Uterus (tissue), 4 donors: ENCODE measurements at places on chromosomes 12 and 14. TPM values are rescaled to one million over a fixed set of nuclear protein-coding genes. Genes with fewer than 3 reads are reported as not detected.

DNA sequence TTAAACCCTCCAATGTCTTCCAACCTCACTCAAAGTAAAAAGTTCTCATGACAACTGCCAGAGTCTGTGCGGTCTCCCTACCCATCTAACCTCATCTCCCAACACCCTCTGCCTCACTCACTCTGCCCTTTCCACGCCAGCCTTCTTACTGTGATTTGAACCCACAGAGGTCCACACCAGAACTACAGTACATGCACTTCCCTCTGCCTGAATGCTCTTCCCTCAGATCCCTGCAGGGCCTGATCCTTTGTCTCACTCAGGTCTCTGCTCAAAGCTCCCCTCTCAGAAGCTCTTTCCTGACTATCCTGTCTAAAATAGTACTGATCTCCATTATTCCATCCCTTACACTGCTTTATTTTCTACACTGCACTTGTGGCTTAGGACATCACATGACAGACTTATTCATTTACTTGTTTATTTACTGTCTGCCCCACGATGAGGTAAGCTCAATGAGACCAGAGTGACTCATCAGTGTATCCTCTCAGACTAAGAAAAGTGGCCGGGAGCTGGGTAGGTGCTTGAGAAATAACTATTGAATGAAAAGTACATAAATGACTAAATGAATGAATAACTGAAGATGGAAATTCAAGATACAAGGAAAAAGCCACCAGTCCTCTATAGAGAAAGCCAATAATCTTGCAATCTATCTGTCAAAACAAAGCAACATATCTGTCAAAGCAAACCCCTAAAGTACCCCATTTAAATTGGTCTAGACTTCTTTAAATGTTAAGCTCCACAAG lies 17.1 kb downstream of the POMT2 start:
- peak overlapping the region; percentile 35 for H3K27ac ChIP-seq
- H3K27me3 ChIP-seq, result no peaks in the 10 kb centered on the region
- H3K4me1 ChIP-seq, result no peaks in the 10 kb centered on the region

TCL1B gene
- not detected for total RNA-seq

PDZRN4 gene
- 8.5 TPM for total RNA-seq

ARMH4 gene
- total RNA-seq, result 11.5 TPM

DNA sequence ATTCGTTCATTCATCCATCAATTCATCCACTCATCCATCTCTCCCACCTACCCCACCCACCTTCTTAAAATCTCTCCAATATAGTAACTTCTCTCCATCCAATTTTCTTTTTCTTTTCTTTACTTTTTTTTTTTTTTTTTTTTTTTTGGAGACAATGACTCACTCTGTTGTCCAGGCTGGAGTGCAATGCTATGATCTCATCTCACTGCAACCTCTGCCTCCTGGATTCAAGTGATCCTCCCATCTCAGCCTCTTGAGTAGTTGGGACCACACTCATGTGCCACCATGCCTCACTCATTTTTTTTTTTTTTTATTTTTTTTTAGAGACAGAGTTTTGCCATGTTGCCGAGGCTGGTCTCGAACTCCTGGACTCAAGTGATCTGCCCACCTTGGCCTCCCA lies 118.4 kb downstream of the SUDS3 start:
- no peak overlapping the region for H3K27ac ChIP-seq
- DNase-seq, result no peak
- H3K36me3 ChIP-seq, result no peaks in the 10 kb centered on the region
- no peak overlapping the region for H3K4me3 ChIP-seq
- H3K4me1 ChIP-seq, result no peaks in the 10 kb centered on the region
- no peaks in the 10 kb centered on the region for H3K27me3 ChIP-seq

DNA sequence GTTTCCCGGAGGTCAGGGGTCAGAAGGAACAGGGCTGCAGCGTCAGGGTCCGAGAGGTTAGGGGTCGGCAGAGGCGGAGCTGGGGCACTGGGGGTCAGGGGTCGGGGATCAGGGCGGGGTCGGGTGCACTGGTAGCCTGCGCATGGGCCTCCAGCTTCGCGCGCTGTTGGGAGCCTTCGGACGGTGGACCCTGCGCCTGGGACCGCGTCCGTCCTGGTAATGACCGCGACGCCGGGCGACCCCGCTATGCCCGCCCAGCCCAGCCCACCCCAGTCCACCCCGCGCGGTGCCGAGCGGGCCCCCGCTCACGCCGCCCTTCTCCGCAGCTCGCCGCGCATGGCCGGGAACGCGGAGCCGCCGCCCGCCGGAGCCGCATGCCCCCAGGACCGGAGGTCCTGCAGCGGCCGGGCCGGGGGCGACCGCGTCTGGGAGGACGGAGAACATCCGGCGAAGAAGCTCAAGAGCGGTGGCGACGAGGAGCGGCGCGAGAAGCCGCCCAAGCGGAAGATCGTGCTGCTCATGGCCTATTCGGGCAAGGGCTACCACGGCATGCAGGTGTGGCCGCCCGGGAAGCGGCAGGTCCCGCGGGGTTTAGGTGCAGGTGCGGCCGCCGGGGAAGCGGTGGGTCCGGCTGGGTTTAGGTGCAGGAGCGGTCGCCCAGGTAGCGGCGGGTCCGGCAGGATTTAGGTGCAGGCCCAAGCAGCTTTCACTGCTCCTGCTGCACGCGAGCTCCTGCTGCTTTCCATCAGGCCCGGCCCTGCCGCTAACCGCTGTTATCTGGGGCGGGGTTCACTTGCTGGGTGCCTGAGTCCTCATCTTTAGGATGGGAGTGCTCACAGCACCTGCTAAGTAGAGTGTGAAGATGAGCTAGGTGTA lies 743 bp downstream of the PUS1 start:
- H3K27me3 ChIP-seq, result no peaks in the 10 kb centered on the region
- peak overlapping the region; percentile 96 for H3K4me3 ChIP-seq
- H3K4me1 ChIP-seq, result no peaks in the 10 kb centered on the region
- peak overlapping the region; percentile 33 for H3K27ac ChIP-seq
- no peak for DNase-seq

DNA sequence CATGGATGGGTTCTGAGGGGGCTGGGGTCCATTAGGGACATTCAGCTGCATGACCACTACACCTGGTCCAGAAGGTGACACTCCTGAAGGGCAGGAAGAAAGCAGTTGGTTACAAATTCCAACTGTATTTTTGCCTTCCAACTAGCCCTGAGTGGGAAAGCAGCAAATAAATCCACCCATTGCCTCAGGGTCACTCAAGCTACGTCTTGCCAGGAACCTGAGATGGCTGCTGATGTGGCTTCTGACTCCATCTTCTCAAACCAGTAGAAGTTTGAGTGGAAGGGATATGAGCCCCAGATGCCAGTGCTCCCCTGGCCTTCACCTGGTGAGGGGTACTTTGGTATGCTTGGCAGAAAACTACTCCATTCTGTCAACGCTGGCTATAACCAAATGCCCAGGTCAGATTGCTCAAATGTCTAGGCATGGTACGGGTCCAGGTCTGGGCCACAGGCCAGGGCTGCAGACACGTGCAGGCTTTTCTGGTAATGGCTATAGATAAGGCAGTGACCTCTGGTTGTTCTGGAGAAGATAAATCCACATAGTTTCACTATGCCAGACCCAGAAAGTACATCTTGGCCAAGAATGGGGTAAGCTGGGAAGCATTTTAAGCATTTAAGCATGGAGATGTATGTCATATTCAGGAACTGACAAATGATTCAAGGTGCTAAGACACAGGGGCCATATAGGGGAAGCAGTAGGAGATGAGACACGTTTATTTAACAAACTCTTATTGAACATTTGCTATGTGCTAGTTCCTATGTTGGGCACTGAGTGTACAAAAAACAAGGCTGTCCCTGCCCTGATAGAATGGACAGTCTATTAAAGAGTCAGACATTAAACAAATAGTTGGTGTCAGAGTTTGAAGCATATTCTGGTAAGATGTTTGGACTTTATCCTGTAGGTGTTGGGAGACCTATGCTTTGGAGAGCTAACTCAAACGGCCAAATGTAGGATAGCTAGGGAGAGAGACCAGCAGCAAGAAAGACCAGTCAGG lies 8.3 kb upstream of the STAC3 start:
- no peak for DNase-seq
- H3K4me3 ChIP-seq, result no peak overlapping the region
- H3K36me3 ChIP-seq, result no peaks in the 10 kb centered on the region
- no peaks in the 10 kb centered on the region for H3K4me1 ChIP-seq
- H3K27ac ChIP-seq, result no peak overlapping the region

DNA sequence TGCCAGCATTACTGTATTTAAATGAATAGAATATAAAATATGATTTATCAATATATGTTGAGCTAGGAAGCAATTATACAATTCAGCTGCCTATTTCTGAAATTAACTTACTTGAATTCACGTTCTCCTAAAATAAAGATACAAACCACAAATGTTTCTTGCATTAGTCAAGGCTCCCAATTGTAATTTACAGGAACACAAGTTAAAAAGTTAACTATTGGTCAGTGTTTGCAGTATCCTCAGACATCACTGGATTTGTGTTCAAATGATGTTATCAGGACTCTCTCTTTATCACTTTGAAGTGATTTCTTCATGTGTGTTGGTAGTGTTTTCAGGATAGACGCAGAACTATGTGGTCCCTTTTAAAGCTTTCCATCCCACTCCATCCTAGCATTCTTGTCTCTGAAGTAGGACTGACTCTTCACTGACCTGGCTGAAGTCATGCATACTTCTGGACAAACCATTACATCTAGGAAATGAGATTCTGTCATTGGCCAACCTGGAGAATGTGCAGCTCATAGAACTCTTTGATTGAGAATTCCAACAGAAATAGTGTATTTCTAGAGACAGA lies 156.1 kb downstream of the KICS2 start:
- H3K36me3 ChIP-seq, result no peaks in the 10 kb centered on the region
- H3K4me3 ChIP-seq, result no peak overlapping the region
- H3K4me1 ChIP-seq, result no peaks in the 10 kb centered on the region
- no peak for DNase-seq
- no peaks in the 10 kb centered on the region for H3K27me3 ChIP-seq

DNA sequence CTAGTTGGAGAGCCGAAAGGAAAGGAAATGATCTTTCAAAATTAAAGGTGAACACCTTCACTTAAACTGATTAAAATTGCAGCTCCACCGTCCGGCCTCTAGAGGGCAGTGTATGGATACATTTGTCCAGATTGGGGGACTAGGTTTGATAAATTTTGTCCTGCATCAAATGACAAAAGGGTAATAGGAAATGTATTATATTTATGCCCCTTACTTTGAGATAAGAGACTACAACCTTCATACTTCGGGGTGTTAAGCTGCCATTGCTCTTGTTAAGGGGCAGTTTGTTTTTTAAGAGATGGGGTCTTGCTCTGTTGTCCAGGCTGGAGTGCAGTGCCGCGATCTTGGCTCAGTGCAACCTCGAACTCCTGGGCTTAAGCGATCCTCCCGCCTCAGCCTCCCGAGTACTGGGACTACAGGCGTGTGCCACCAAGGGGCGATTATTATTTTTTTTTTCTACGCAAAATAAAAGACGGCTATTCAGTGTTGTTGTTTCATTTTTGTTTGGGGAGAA lies 818 bp upstream of the SUOX start:
- DNase-seq, result peak; percentile 59
- H3K4me1 ChIP-seq, result no peaks in the 10 kb centered on the region
- no peaks in the 10 kb centered on the region for H3K36me3 ChIP-seq
- H3K27me3 ChIP-seq, result no peaks in the 10 kb centered on the region
- peak overlapping the region; percentile 85 for H3K27ac ChIP-seq

PRORP gene
- 14.9 TPM for total RNA-seq

RAB15 gene
- total RNA-seq, result 1.0 TPM
